A172 (cell line): ENCODE measurements at places on chromosomes 7 and 10. TPM values are rescaled to one million over a fixed set of nuclear protein-coding genes. Genes with fewer than 3 reads are reported as not detected.

Gene MTG1
- 13.7 and 20.4 TPM in 2 replicates for total RNA-seq

Gene SPDYE2B
- not detected in 2 replicates for total RNA-seq

Gene LRMDA
- 0.07 TPM in 1 of 2 replicates, not detected in the other for total RNA-seq

Gene TET1
- 3.5 and 3.8 TPM in 2 replicates for total RNA-seq

Gene SEMA3E
- total RNA-seq = 0.29 and 3.6 TPM in 2 replicates

Gene HTR7
- 0.12 and 0.31 TPM in 2 replicates for total RNA-seq

Gene MSMB
- total RNA-seq = not detected in 2 replicates

Gene IKZF1
- not detected in 2 replicates for total RNA-seq
